ENCODE measurements at places on chromosomes 16 and 17.

- DNase-seq, result no peak
- no peaks in the 10 kb centered on the region for H3K27me3 ChIP-seq
- no peak overlapping the region for H3K27ac ChIP-seq
- no peaks in the 10 kb centered on the region for H3K36me3 ChIP-seq
Observed at GRCh38 chr16:50023641-50024040, 1.4 kb upstream of the CNEP1R1 start.

DNA sequence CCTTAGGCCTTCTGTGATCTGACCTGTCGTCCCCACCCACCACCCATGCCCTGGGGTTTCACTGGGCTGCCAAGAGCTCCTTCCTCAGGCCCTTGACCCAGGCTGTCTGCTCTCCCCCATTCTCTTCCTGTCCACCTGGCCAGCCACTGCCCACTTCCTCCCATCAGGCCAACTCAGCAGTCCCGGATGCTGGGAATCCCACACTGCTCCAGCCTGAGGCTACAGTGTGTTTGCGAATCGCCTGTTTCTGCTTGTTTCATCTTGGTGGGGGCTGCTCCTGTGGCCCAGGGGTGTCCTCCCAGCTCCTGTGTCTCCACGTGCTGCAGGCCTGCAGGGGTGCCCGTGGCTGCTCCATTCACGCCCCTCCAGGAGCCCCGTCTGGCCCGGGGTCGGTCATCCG is 839 bp upstream of the METRN start:
- no peak for DNase-seq
- H3K4me1 ChIP-seq, result peaks cover 17% of the 10 kb centered on the region
- no peak overlapping the region for H3K27ac ChIP-seq
- no peak overlapping the region for H3K4me3 ChIP-seq
- no peaks in the 10 kb centered on the region for H3K27me3 ChIP-seq

DNA sequence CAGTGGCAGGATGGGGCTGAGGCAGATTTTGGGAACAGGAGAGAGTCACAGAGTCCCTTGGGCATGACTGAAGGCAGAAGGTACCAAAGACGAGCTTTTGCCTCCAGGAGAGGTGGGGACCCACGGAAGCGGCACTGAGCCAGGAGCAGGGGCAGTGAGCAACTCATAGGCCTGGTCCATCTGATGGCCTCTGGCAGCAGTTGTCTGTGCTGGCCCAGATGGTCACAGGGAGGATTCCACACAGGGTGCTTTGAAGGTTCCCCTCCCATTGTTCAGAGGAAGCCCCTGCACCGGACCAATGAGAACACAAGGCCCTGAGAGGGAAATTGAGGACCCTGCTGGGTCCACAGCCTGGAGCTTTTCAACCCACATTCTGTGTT is 360.3 kb upstream of the TNRC6C start:
- no peaks in the 10 kb centered on the region for H3K36me3 ChIP-seq
- H3K27ac ChIP-seq, result no peak overlapping the region

DNA sequence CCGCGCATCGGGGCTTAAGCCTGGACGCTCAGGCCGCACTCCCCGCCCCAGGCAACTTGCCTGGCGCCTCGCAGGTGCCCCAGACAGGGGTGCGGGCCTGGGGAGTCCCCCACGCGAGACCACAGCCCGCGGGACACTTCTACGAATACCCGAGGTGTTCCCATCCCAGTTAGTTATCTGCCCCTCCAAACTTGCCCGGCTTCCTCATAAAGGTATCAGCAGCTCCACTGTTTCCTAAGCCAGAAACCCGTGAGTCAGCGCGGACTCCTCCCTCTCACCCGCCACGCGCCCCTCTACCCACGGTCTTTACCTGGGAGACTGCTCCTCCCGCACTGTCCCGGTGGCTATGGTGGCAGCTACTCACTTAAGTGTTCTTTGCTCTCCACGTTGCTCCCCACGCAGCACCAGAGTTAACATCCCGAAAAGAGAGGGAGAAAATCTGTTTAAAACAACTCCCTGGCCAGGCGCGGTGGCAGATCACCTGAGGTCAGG is 1.0 kb upstream of the CREBBP start:
- no peak for DNase-seq
- no peaks in the 10 kb centered on the region for H3K27me3 ChIP-seq
- H3K27ac ChIP-seq, result no peak overlapping the region
- no peaks in the 10 kb centered on the region for H3K36me3 ChIP-seq
- peaks cover 35% of the 10 kb centered on the region for H3K4me1 ChIP-seq

GRCh38 chr17:35050170-35050569 is 13.3 kb downstream of the RFFL start:
- no peak overlapping the region for H3K4me3 ChIP-seq
- no peak overlapping the region for H3K27ac ChIP-seq
- no peaks in the 10 kb centered on the region for H3K36me3 ChIP-seq
- no peaks in the 10 kb centered on the region for H3K27me3 ChIP-seq
- peaks cover 28% of the 10 kb centered on the region for H3K4me1 ChIP-seq

GRCh38 chr17:57607553-57608120 is 137.5 kb downstream of the CCDC182 start:
- no peak overlapping the region for H3K27ac ChIP-seq
- no peak overlapping the region for H3K4me3 ChIP-seq
- DNase-seq, result no peak

DNA sequence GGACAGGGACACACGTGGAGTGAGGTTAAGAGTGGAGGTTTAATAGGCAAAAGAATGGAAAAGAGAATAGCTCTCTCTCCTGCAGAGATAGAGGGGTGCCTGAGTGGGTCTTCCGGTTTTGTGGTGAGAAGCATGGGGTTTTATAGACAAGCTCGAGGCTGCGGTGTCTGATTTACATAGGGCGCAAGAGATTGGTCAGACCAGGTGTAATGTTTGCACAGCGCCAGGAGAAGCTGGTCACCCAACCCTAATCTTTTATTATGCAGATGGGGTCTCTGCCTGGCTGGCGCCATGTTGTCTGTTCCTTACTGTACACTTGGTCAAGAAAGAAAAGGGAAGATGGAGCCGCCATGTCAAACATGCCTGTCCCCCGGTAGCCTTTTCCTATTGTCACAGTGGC is 44.5 kb upstream of the MLYCD start:
- no peaks in the 10 kb centered on the region for H3K4me1 ChIP-seq
- no peaks in the 10 kb centered on the region for H3K27me3 ChIP-seq
- H3K27ac ChIP-seq, result no peak overlapping the region
- H3K4me3 ChIP-seq, result no peak overlapping the region
- DNase-seq, result no peak
- H3K36me3 ChIP-seq, result no peaks in the 10 kb centered on the region

- no peaks in the 10 kb centered on the region for H3K4me1 ChIP-seq
- no peak overlapping the region for H3K27ac ChIP-seq
- no peaks in the 10 kb centered on the region for H3K36me3 ChIP-seq
- no peaks in the 10 kb centered on the region for H3K27me3 ChIP-seq
- no peak for DNase-seq
Observed at GRCh38 chr17:66663041-66663606, 171.8 kb upstream of the CACNG5 start.

GRCh38 chr17:62630365-62631085 is 3.1 kb downstream of the MRC2 start:
- peak overlapping the region; percentile 90 for H3K27ac ChIP-seq
- no peaks in the 10 kb centered on the region for H3K27me3 ChIP-seq
- no peaks in the 10 kb centered on the region for H3K36me3 ChIP-seq
- H3K4me3 ChIP-seq, result no peak overlapping the region

GRCh38 chr17:7138800-7139381 is 24.3 kb upstream of the ASGR2 start:
- H3K27ac ChIP-seq, result no peak overlapping the region
- no peak overlapping the region for H3K4me3 ChIP-seq
- peaks cover under 1% of the 10 kb centered on the region for H3K4me1 ChIP-seq
- no peaks in the 10 kb centered on the region for H3K27me3 ChIP-seq
- no peaks in the 10 kb centered on the region for H3K36me3 ChIP-seq

GRCh38 chr17:2034806-2035540 is 5.0 kb downstream of the DPH1 start:
- no peak for DNase-seq
- no peak overlapping the region for H3K27ac ChIP-seq
- peaks cover 19% of the 10 kb centered on the region for H3K4me1 ChIP-seq
- H3K27me3 ChIP-seq, result no peaks in the 10 kb centered on the region

DNA sequence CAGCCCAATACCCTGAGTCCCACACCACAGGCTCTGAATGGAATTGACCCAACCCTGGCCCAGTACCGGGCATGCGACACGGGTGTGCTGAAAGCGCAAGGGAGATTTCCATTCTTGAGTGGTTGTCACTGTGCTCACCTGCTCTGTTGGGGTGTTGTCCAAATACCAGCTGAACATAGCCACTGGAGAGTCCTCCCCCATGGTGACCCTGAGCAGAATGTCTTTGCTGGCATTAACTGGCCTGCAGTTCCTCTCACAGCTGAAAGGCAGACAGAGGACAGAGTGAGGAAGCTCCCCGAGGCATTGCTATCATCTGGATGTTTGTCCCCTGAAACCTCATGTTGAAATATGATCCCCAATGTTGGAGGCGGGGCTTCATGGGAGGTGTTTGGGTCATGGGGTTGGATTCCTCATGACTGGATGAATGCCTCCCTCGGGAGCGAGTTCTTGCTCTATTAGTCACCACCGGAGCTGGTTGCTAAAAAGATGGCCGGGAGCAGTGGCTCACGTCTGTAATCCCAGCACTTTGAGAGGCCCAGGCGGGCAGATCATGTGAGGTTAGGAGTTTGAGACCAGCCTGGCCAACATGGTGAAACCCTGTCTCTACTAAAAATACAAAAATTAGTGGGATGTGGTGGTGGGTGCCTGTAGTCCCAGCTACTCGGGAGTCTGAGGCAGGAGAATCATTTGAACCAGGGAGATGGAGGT is 57.3 kb upstream of the BCO1 start:
- DNase-seq, result no peak
- H3K4me1 ChIP-seq, result peaks cover 18% of the 10 kb centered on the region
- peak overlapping the region; percentile 2 for H3K4me3 ChIP-seq
- H3K27ac ChIP-seq, result peak overlapping the region; percentile 84
- H3K36me3 ChIP-seq, result no peaks in the 10 kb centered on the region
- no peaks in the 10 kb centered on the region for H3K27me3 ChIP-seq

- no peaks in the 10 kb centered on the region for H3K36me3 ChIP-seq
- peaks cover 5% of the 10 kb centered on the region for H3K4me1 ChIP-seq
- no peak for DNase-seq
- no peak overlapping the region for H3K27ac ChIP-seq
Observed at GRCh38 chr17:19502517-19502916, 31.1 kb upstream of the SLC47A1 start.

DNA sequence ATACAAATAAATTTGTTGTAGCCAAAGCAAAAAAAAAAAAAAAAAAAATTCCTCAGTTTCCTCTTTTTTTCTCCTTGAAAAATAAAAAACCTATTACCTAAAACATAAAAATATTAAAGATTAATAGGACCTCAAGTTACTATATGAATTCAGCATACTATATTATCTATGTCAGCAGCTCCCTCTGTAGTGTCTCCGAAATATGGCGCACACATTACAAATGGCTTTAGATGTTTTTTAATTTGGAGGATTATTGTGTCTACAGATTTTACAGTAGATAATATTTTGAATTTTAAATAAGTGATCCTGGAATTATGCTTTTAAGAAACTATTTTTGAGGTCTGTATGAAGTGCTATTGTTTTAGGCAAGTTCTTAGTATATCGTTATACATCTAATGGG is 94.4 kb downstream of the NLK start:
- H3K27me3 ChIP-seq, result no peaks in the 10 kb centered on the region
- H3K27ac ChIP-seq, result no peak overlapping the region
- DNase-seq, result no peak
- H3K36me3 ChIP-seq, result no peaks in the 10 kb centered on the region
- no peak overlapping the region for H3K4me3 ChIP-seq

DNA sequence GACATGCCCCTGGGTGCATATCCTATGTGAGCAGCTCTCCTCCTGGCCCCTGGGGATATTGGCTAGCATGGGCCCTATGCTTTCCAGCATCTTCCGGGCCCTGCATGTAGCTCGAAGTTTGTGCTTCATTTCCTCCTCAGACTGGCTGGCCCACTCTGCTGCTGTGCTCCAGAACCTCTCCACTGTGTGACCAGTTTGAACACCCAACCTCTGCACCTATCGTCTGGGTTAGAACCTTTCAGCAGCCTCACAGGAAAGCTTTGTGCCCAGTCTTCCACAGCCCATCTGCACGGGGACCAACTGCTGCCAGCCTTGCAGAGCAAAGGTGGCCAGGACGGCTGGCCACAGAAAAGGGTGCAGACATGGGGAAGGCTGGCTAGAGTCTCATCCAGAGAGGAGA is 10.2 kb upstream of the CLEC18B start:
- no peak overlapping the region for H3K4me3 ChIP-seq
- H3K4me1 ChIP-seq, result no peaks in the 10 kb centered on the region
- no peak overlapping the region for H3K27ac ChIP-seq
- no peaks in the 10 kb centered on the region for H3K36me3 ChIP-seq
- DNase-seq, result no peak

DNA sequence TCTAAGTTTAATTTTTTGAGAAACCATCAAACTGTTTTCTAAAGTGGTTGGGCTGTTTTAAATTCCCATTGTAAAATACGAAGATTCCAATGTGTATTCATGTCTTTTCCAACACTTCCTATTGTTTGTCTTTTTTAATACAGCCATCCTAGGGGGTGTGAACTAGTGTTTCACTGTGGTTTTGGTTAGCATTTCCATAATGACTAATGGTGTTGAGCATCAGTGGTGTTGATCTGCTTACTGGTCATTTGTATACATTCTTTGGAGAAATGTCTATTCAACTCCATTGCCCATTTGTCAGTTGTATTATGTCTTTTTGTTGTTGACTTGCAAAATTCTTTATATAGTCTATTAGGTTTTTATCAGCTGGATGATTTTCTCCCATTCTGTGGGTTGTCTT is 239.2 kb upstream of the AXIN2 start:
- H3K36me3 ChIP-seq, result no peaks in the 10 kb centered on the region
- no peaks in the 10 kb centered on the region for H3K27me3 ChIP-seq
- no peaks in the 10 kb centered on the region for H3K4me1 ChIP-seq
- H3K4me3 ChIP-seq, result no peak overlapping the region

GRCh38 chr17:69231521-69231920 is 2.9 kb upstream of the ABCA10 start:
- no peaks in the 10 kb centered on the region for H3K36me3 ChIP-seq
- no peaks in the 10 kb centered on the region for H3K4me1 ChIP-seq
- no peak overlapping the region for H3K4me3 ChIP-seq

DNA sequence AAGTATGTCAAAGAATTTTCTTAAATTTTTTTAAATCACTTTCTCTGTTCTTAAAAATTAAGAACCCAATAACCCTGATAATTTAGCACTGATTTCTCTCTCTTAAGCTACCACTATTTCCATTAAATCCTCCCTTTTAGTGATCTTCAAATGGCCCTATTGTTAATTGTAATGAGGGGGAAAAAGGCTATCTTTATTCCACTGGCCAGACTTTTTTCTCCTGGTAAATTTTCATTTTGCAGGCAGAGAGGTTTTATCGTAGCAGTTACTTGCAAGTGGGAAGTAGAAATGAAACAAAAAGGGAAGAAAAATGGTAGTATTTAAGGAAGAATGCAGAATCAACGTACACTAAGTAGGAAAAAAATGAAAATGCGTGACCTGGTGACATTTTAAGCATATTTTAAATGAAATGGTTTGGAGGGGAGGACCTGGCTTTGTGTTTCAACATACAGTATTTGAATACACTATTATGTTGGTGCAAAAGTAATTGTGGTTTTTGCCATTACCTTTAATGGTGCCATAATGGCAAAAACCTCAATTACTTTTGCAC is 224.9 kb downstream of the TANC2 start:
- no peak for DNase-seq
- no peak overlapping the region for H3K4me3 ChIP-seq
- H3K4me1 ChIP-seq, result no peaks in the 10 kb centered on the region
- no peak overlapping the region for H3K27ac ChIP-seq
- no peaks in the 10 kb centered on the region for H3K36me3 ChIP-seq

Measured in vagina (tissue), 2 donors.